Epithelial cell of proximal tubule (primary cell): ENCODE measurements at places on chromosomes 7 and 10. TPM values are rescaled to one million over a fixed set of nuclear protein-coding genes. Genes with fewer than 3 reads are reported as not detected.

Gene GBX1
- total RNA-seq: not detected in 2 replicates

Gene AFAP1L2
- 9.6 and 14.2 TPM in 2 replicates for total RNA-seq

Gene ZMIZ2
- total RNA-seq: 22.9 and 31.3 TPM in 2 replicates

Gene OTUD1
- 4.7 and 6.2 TPM in 2 replicates for total RNA-seq

Gene SPDYE16
- not detected in 2 replicates for total RNA-seq

Gene ZCCHC24
- 2.0 and 4.7 TPM in 2 replicates for total RNA-seq

Gene CLCN1
- total RNA-seq: not detected in 2 replicates

Gene HOXA13
- total RNA-seq: not detected in 2 replicates

Gene WIPF3
- 0.23 and 0.36 TPM in 2 replicates for total RNA-seq

Gene ANKRD61
- 0.12 TPM in 1 of 2 replicates, not detected in the other for total RNA-seq

Gene ANXA8
- 1.4 and 6.0 TPM in 2 replicates for total RNA-seq

Gene PROSER2
- total RNA-seq: 91.6 and 112 TPM in 2 replicates

Gene FOXI2
- total RNA-seq: not detected in 2 replicates

Gene PLXDC2
- 0.86 and 1.4 TPM in 2 replicates for total RNA-seq

Gene CYP2W1
- total RNA-seq: not detected in 2 replicates

Gene CYP26A1
- total RNA-seq: not detected in 2 replicates

Gene ALOX5
- total RNA-seq: 1.7 and 4.7 TPM in 2 replicates

Gene CALML5
- total RNA-seq: 0.65 TPM in 1 of 2 replicates, not detected in the other

Gene ACTR1A
- total RNA-seq: 129 and 136 TPM in 2 replicates

Gene RSPH10B2
- total RNA-seq: 0.07 and 0.23 TPM in 2 replicates

Gene OR2A42
- total RNA-seq: not detected in 2 replicates

Gene GPRIN2
- total RNA-seq: 4.5 and 9.1 TPM in 2 replicates

Gene CACNB2
- not detected in 2 replicates for total RNA-seq
